ENCODE measurements at places on chromosomes 6 and 20. TPM values are rescaled to one million over a fixed set of nuclear protein-coding genes. Genes with fewer than 3 reads are reported as not detected.

Gene COL9A1
- total RNA-seq, result not detected

Gene PGC
- not detected for total RNA-seq

Gene SYCP2
- total RNA-seq, result 2.5 TPM

Gene KCNQ5
- 0.27 TPM for total RNA-seq

Gene FAM83C
- not detected for total RNA-seq

Gene CST4
- not detected for total RNA-seq

Gene VGLL2
- not detected for total RNA-seq

Gene MMP24
- total RNA-seq, result 2.7 TPM

Gene SLA2
- total RNA-seq, result 3.5 TPM

Gene FAM209B
- total RNA-seq, result not detected

Gene GSTA3
- not detected for total RNA-seq

Gene ZNF512B
- total RNA-seq, result 6.3 TPM

Gene IL20RA
- 0.47 TPM for total RNA-seq

Gene MAP3K5
- total RNA-seq, result 14.2 TPM

Gene ARMC12
- total RNA-seq, result 1.3 TPM

Gene PAQR8
- total RNA-seq, result 9.1 TPM

Gene SEC63
- total RNA-seq, result 34.9 TPM

Gene GCNT2
- total RNA-seq, result 78.3 TPM

Gene MDFI
- 2.4 TPM for total RNA-seq

Data from Peyer's patch (tissue), 4 donors.